ENCODE measurements at places on chromosomes 5 and 9.

DNA sequence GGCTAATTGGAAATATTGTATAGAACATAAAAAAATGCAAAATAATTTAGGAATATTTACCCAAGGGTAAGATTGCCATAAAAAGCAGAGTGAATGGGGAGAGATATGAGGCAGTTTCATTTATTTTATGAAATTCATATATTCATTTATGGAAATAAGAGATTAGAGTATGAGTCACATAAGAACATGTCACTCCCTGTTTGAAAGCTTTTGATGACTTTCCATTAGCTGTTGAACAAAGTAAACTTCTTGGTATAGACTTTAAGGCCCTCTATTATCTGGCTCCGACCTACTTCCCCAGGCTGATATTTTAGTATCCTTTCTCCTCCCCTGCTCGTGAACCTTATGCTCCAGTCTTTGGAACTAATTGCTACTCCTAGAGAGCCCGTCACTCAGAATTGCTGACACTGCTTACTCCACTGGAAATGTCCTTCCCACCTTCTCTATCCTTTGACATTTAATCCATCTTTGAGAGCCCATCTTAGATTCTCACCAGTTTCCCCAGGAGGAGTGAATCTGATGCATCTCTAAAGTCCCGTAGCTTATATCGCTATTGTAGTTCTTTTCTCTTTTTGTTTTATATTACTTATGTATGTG is 8.9 kb upstream of the ACTBL2 start:
- no peak overlapping the region for H3K4me3 ChIP-seq
- no peaks in the 10 kb centered on the region for H3K36me3 ChIP-seq
- peak; percentile 3 for DNase-seq
- no peaks in the 10 kb centered on the region for H3K27me3 ChIP-seq

GRCh38 chr9:19473605-19474004 is 64.8 kb downstream of the ACER2 start:
- H3K27me3 ChIP-seq = no peaks in the 10 kb centered on the region
- H3K4me1 ChIP-seq = no peaks in the 10 kb centered on the region
- no peak overlapping the region for H3K4me3 ChIP-seq
- H3K27ac ChIP-seq = no peak overlapping the region
- no peak for DNase-seq
- no peaks in the 10 kb centered on the region for H3K36me3 ChIP-seq

DNA sequence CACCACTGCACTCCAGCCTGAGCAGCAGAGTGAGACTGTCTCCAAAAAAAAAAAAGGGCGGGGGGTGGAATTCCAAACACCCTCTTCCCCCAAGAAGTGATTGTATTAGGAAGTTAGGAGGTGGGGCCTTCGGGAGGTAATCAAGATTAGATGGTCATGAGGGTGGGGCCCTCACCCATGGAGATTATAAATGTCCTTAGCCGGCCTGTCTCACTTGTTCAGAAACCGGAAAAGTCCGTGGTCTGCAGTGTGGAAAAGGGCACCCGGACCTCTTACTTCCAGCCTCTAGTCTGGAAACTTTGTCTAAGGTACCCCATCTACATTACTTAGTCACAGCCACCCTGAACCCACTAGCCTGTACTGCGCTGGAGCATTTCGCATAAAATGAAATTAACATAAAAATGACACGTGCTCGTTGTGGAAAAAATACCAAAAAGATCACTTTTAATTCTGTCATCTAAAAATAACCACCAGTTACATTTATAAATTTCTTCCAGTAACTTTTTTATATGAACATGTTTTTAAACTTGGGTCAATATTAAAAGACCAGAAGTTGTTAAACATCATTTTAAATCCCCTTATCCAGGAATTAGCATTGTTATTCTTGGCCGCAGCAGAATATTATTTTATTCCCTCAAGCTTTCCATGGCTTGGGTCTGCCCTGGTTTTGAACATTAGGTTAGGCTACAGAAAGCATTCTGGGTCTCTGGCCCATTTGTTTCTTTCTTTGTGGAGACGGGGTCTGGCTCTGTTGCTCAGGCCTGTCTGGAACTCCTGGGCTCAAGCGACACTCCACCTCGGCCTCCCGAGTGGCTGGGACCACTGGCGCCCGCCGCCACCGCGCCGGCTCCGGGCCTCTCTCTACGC is 1.2 kb upstream of the CKS2 start:
- H3K4me3 ChIP-seq = peak overlapping the region; percentile 84
- no peaks in the 10 kb centered on the region for H3K27me3 ChIP-seq
- peaks cover 27% of the 10 kb centered on the region for H3K36me3 ChIP-seq
- H3K4me1 ChIP-seq = peaks cover 7% of the 10 kb centered on the region

GRCh38 chr5:142922223-142922952 is 152.2 kb downstream of the ARHGAP26 start:
- no peaks in the 10 kb centered on the region for H3K27me3 ChIP-seq
- no peak overlapping the region for H3K27ac ChIP-seq
- peak; percentile 8 for DNase-seq
- no peaks in the 10 kb centered on the region for H3K4me1 ChIP-seq

DNA sequence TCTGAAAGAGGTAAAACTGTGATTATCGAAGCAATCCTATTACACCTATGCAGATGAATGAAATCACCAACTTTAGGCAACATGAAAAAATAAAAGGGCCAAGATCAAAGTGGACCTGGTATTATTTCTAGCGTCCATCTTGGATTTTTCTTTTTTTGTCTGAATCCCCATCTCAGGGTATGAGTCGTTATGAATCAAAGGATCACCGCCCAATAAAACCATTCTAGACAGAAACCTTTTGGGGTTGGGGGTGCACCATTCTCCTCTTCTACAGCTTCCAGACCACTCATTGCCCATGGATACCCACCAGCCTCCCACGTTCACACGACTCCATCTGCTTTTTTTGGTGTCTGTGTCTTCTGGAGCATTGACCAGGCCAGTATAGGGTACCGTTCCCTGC is 33.4 kb downstream of the MAP1B start:
- peaks cover 11% of the 10 kb centered on the region for H3K4me1 ChIP-seq
- H3K4me3 ChIP-seq = no peak overlapping the region
- no peak for DNase-seq
- H3K27ac ChIP-seq = no peak overlapping the region
- H3K27me3 ChIP-seq = no peaks in the 10 kb centered on the region
- H3K36me3 ChIP-seq = peaks cover 4% of the 10 kb centered on the region

- H3K27me3 ChIP-seq = no peaks in the 10 kb centered on the region
- H3K36me3 ChIP-seq = no peaks in the 10 kb centered on the region
- no peak overlapping the region for H3K4me3 ChIP-seq
- H3K4me1 ChIP-seq = no peaks in the 10 kb centered on the region
- DNase-seq = no peak
- H3K27ac ChIP-seq = no peak overlapping the region
These were observed 343.1 kb downstream of the BRINP1 start for GRCh38 chr9:119026120-119026519.

GRCh38 chr9:88818495-88819201 is 172.6 kb upstream of the S1PR3 start:
- no peaks in the 10 kb centered on the region for H3K36me3 ChIP-seq
- no peaks in the 10 kb centered on the region for H3K27me3 ChIP-seq
- H3K4me1 ChIP-seq = no peaks in the 10 kb centered on the region
- no peak overlapping the region for H3K27ac ChIP-seq
- DNase-seq = no peak
- no peak overlapping the region for H3K4me3 ChIP-seq

GRCh38 chr9:122394265-122395125 is 23.7 kb downstream of the PTGS1 start:
- H3K4me3 ChIP-seq = no peak overlapping the region
- no peaks in the 10 kb centered on the region for H3K36me3 ChIP-seq

Measured in K562 (cell line).